ENCODE measurements at places on chromosomes 4 and X.

GRCh38 chr4:175891231-175891630, 79.2 kb upstream of the GPM6A start:
- no peak for DNase-seq

GRCh38 chr4:6594341-6594740, 19.4 kb downstream of the MAN2B2 start:
- DNase-seq = no peak

- no peak for DNase-seq
Measured at GRCh38 chr4:22458098-22458497, 57.8 kb downstream of the ADGRA3 start.

DNA sequence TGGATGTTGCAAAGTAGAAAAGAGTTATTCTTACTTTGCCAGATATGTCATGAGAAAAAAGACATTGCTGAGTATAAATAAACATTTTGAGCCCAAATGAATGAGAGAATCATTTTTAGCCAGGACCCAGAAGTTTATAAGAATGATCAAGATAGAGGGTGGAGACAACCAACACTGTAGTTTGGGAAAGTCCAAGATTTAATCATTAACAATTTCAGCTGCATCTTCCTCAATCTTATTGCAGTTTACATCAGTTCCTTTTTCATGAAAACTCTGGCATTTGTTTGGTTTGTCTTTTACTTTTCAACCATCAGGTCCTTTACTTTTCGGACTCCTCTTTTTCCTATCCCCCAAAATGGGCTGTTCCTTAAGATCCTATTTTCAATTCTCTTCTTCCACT, 645.9 kb downstream of the ANKRD50 start:
- DNase-seq = no peak

DNA sequence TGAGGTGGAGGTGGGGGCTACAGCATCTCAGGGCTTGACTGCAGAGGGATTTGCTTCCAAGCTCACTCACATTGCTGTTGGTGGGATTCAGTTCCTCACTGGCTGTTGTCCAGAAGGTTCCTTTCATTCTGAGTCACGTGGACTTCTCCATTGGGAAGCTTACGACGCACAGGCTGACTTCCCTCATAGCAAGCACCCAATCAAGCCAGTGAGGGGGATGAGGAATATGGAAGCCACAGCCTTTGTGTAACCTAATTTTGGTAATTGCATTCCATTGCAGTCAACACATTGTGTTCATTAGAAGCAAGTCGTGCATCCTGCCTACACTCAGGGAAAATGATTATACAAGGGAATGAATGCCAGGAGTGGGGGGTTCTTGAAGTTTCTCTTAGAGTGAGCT, 32.7 kb upstream of the MXRA5 start:
- DNase-seq = no peak

DNA sequence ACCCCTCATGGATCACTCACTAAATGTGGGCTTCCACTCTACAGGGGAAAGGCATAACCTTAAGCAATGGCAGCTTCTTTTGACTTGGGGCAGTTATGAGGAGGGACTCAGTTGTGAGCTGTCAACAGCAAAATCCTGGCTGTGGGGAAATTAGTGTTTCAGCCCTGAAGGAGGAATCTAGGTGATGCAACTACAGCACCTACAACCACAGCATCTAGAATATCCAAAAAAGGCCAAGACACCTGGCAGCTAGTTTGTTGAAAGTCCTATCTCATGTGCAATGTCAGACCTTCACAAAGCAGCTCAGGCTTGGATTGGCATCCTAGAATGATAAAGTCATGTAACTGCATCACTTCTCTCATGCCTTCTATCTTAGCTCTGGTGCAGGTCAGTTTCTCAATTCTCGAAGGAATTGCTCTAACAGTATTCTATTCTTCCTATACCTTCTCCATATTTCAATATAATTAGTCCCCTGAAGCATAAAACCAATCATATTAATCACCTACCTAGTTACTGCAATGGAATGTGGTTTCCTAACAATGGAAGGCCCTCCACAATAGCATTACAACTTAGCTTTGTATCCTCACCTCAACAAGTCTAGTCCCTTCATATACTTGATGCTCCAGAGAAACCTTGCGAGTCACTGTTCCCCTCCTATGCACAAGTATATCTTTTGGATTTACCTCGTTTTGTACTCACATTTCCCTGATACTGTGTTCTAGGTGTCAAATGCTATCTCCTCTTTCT, 5.5 kb upstream of the ANTXR2 start:
- DNase-seq = no peak

DNA sequence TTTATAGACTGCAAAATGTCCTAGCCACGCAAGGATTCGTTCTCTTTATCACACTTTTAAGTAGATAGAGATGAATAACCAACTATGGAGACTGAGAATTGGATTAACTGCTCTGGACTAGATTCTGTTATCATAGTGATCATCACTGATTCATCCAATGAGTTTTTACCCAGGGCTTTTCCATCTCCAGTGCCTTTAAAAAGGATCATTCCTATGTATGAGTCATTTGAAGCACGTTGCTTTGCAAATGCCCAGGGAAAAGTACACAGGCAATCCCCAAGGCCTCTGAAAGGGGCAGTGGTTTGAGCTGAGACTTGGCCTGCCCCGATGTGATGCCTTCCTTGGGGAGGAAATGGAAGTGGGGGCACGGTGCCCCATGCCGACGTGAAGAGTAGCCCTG, 122.7 kb upstream of the PSAPL1 start:
- no peak for DNase-seq

DNA sequence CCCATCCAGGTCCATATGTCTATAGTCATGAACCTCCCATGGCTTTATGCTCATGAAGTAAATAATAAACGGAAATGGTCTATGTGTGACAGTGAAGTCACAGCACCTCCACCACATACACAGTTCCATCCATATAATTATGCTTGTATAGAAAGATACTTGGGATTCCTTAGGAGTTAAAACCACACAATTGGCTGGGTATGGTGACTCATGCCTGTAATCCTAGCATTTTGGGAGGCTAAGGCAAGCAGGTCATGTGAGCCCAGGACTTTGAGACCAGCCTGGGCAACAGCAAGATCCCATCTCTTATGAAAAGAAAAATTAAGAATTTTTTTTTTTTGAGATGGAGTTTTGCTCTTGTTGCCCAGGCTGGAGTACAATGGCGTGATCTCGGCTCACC, 55.6 kb upstream of the RBM47 start:
- DNase-seq = no peak

GRCh38 chr4:132866616-132867015, 282.5 kb upstream of the PCDH10 start:
- no peak for DNase-seq

DNA sequence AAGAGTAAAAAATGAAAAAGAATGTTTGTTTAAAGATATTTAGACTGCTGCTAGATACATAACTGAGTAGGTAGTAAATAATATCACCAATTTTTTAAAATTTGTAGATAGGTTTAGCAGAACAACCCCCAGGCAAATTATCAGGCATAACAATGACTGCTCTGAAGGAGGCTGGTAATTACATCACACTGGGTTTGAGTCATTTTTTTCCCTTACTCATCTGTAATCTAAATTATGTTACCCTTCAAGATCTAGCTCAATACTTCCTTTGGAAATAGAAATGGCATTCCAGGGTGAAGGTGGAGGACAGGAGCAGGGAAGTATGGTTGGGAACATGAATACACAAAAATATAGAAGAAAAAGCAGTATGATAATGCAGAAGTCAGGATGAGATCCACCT, 431.6 kb upstream of the MAOA start:
- no peak for DNase-seq

GRCh38 chr4:175166020-175166419, 247.9 kb downstream of the ADAM29 start:
- no peak for DNase-seq

DNA sequence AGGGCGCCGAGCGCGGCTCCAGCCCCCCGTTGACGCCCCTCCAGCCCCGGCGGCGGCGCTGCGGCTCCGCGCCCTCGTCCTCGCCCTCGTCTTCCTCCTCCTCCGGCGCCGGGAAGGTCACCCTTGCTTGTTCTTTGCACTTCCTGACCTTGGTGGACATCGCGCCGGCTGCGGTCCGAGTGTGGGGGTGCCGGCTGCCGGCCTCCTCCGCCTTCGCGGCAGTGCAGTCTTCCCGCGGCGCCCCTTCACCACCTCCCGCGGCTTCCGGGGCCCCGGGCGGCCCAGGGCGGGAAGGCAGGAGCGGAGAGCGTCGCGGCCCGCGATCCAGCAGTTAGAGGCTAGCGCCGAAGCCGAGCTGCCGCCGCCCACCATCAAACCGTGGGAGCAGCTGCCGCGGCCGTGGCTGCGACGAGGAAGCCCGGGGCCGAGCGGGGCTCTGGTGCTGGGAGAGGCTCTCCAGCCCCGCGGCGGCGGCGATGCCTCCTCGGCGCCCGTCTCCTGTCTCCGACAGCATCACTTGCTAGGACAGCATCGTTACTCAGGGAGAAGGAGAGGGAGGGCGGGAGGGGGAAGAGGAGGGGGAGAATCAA, at the start of gene TRPC3:
TSS of gene TRPC3 (minus strand) at position 540 of the 590 bp plus-strand sequence. CDS start at position 160, 380 bp downstream.
- no peak for DNase-seq

- DNase-seq = no peak
Measured at GRCh38 chr4:97317201-97317600, 826.1 kb downstream of the STPG2 start.

GRCh38 chr4:175639346-175639745, 172.7 kb downstream of the GPM6A start:
- DNase-seq = no peak

DNA sequence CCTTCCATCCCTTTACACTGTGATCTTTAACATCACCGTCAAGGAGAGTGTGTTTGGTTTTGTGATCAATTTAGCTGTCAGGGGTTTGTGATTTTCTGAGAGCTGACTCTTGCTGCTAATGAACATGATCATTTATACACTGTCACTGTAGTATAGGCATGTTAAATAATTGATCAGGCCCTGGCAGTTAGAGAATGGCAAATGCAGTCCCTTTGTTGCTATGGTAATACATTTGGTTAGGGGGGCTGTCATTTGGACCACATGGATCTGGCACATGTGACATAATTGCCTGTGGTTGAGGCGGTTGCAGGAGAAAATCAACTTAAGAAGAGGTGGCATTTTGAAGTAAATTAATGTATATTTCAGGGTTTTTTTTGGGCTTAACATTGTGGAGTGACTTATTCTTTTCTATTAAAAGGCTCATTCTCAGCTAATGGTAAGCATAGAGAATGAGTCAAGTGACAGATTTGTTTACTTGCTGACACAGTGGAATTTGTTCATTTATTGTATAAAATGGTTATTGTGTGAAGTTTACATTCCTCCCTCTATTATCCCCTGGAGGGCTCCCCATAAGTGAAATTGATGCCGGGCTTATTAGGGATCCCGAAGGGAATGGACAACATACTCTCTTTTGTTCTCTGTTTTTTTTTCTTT, 114.0 kb downstream of the FHIP1A start:
- DNase-seq = no peak

Measured in NCI-H1436 treated with DMSO at 0.1 percent for 48 hours (cell line).